ENCODE measurements at places on chromosomes 12 and 14.
A peak's percentile ranks its signal among the peaks of the same experiment; 100 is the strongest.

DNA sequence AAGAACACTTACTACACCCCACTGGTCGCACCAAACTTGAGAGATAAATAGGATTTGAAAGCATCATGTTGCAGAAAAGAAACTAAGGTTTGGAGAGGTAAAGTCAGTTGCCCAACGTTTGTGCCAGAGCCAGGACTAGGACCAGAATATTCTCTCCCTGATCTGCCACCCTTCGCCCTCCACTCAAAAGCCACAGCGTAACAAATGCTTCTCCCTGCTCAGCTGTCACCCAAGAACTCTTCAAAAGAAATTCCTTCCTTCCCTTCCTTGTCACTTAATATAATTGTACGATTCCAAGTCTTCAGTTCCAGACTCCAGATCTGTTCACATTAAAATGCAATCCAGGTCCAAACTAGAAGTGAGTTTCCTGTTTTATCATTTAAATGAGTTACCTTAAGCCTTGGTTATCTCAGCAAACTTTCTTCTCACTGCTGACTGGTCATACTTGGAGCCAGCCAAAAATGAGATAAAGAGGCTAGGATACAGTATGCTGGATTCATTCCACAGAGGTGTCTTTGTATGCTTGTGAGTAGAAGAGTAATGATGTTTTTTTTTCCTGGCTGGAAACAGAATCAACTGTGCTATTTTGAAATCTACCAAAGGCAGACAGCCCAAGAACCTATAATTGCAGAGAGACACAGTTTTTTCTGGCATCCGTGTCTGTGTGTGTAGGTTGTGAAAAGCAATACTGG is 12.8 kb upstream of the PPFIBP1 start:
- no peak for DNase-seq

DNA sequence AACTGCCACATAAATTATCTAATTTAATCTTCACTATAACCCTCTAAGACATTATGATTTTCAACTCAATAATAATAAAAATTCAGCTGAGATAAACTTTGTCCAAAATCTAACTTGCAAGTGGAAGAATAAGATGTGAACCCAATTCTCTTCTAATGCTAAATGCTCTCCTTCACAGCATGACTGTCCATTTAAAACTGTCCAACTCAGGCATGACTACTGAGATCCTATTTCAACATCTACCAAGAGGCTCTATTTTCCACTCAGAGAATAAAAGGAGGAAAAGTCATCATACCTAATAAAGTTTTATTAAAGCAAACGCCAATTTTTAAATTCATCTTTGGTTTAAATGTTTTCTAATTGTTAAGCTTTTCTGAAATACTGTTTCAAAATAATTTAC is 183.6 kb downstream of the MED13L start:
- DNase-seq, result no peak

DNA sequence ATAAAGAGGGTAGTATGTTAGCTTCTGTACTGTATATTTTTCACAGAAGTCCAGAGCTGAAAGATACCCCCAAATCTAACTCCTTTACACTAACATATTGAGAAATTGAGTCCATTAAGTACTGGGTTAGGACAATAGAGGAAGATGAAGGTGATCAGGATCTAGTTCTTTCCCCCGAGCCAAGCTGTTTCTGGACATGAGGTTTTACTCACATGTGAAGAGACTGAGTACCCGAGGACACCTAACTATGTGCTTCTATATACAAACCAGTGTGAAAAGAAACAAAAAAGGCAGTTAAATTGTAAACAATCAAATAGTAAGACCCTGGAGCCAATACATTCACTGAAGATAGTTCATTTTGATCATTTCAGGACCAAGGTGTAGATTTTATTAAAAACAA is 3.8 kb upstream of the TRHDE start:
- DNase-seq, result no peak

GRCh38 chr12:107780298-107780697 is 5.8 kb downstream of the ASCL4 start:
- no peak for DNase-seq

- DNase-seq, result no peak
These were observed 15.4 kb upstream of the PLEKHG3 start for GRCh38 chr14:64688811-64689281.

DNA sequence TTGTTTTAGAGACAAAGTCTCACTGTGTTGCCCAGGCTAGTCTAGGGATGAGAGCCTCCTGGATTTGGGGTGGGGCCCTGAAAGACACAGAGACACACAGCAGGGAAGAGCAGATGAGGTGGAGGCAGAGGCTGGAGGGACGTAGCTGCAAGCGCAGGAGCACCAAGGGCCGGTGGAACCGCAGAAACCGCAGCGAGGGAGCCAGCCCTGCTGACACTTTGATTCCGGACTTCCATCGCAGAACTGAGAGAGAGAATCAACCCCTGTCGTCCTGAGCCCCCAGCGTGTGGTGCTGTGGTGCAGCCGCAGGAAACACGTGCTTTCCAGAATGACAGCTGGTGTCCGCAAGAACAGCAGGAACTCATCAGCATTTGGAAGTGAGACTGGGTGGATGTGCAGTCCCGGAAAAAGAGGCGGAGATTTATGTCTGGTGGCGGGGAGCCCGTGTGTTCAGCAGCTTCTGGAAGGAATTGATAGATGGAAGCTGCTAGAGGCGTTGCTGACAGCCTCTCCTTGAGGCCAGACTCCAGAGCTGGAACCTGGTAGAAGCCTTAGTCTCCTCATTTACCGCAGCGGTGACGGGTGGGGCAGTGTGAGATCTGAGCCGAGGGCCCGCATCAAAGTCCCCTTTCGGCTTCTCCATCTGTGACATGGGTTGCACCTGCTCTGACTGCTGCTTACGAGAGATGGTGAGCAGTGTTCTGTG is 21.9 kb upstream of the KLC1 start:
- peak; percentile 70 for DNase-seq

DNA sequence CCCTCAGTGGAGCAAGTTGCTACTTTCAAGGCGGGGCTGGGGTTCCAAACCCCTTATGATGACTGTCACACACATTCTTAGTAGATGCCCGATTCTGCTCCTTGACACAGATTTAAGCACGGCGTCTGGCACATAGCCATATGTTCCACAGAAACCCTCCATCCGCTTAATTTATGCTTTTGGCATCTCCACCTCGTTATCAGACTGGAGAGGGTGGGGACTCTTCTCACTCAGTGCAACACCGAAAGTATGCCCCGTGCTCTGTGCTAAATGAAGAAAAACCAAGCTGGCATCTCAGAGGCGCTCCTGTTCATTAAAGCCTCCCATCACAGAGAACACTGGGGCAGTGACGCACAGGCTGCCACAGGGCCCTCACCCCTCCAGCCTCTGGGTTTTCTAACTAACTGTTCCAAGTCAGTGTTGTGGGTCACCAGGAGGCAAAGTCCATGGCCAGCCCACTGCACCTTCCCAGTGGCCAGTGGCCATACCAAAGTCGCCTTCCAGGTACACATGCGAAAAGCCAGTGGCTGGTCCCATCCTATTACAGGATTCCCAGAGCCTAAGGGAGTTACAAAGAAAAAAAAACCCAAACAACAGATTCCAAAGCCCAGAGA is 27.3 kb downstream of the CCDC88C start:
- no peak for DNase-seq

DNA sequence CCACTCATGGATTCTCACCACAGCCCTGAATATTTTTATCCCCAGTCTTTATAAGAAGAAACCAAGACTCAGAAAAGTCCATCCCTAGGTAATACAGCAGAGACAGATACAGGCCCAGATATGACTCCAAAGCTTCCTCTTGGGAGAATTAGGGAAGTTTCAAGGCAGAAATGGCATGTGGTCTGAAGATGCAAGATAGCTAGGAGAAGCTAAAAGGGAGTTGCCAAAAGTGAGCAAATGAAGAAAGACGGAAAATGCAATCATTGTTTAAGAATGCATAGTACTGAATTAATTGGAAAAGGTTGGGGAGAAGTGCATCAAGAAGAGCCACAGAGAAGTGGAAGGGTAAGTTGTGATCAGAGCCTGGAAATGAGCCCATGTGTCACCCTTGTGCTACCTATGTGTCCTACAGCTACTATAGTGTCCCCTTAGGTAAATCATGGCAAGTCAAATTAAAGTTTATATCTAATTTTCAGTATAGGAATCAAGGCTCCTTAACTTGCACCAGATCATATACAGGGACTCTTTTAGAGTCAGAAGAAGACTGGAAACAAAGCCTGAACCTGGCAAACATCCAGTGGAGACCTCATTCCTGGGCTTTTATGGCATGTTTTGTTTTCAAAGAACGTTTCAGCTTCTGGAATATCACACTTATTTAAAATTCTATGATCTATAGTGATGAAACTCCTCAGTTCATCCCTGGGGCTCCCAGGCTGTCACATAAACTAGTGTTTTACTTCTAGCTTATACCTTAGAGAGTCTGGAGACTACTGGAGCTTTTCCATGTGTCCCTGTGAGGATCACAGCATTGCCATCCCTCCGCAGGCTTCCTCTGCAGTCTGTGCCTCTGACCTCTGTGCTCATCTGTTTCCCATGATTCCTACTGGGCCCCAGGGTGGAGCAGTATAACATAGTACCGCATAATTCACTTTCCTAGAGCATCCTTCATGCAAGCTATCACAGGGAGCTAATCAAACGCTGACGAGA is 189.0 kb upstream of the CDKN3 start:
- no peak for DNase-seq

- DNase-seq, result no peak
These were observed 56.9 kb downstream of the AMN start for GRCh38 chr14:102979406-102979805.

- DNase-seq, result no peak
These were observed 46.2 kb downstream of the C14orf132 start for GRCh38 chr14:96085369-96085768.

- DNase-seq, result no peak
These were observed 380.4 kb upstream of the CCDC196 start for GRCh38 chr14:66105815-66106214.

- DNase-seq, result no peak
These were observed 18.8 kb upstream of the PIP4K2C start for GRCh38 chr12:57571926-57572762.

DNA sequence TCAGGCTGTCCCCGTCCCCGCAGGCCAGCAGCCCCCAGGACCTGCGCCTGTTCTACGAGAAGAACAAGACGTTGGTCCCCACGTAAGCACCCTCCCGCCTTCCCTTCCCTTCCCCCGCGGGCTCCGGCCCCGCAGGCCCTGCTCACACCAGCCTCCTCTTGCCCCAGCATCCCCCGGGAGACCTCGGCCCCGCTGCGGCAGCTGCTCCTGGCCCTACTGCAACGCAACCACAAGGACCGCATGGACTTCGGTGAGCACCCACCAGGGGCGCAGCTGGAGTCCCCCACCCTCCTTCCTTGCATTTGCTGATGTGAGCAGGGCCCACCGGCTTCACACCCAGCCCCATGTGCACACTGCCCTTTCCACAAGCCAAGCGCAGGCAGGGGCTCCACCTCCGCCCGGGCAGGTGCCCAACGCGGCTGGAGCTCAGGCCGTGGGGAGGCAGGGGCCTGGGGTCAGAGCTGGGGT is 15.4 kb downstream of the ULK1 start:
- no peak for DNase-seq

- DNase-seq, result no peak
These were observed 316.8 kb downstream of the PAWR start for GRCh38 chr12:79373896-79374499.

- DNase-seq, result no peak
These were observed 991.4 kb downstream of the NRXN3 start for GRCh38 chr14:79161571-79161970.

DNA sequence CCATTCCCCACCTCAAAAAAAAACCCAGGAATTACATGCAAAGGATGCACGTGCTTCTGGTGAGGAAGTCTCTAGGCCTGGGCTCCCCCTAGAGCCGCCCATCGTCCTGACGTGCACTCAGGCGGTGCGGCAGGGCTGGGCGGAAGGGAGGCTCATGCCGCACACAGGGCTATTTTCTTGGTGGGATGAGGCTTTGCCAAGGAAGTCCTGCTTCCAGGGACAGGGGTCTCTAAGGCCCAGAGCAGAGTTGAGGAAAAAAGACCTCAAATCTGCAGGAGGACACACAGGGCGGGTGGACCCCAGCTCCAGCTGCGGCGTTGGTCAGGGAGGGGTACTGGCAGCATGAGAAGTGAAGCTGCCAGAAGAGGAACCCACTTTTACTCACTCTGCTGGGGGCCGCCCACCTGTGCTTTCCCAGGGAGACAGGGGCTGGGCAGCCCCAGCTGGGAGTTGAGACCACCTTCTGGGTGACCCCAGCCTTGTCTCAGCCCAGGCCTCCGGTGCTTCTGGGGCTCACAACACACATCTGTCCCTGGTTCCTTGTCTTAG is 4.2 kb downstream of the RHOF start:
- no peak for DNase-seq

DNA sequence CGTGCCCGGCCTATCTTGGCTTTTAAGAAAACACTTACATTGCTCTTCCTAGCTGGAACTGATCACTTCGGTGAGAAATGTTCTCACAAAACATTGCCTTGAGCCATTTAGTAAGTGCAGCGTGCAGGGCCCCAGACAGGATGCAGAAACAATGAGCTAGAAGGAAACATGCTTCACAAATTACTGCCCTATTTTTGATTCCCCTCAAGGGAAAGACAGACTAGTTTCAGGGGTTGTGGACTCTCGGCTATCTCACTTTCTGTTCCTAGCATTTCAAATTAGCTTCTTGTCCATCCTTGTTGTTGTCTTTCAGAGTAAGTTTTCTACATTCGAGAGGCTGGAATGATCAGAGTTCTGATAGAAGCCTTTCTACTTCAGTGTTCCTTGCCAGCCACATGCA is 21.6 kb downstream of the TGFB3 start:
- no peak for DNase-seq

- no peak for DNase-seq
These were observed 7.8 kb upstream of the TBPL2 start for GRCh38 chr14:55448141-55448614.

DNA sequence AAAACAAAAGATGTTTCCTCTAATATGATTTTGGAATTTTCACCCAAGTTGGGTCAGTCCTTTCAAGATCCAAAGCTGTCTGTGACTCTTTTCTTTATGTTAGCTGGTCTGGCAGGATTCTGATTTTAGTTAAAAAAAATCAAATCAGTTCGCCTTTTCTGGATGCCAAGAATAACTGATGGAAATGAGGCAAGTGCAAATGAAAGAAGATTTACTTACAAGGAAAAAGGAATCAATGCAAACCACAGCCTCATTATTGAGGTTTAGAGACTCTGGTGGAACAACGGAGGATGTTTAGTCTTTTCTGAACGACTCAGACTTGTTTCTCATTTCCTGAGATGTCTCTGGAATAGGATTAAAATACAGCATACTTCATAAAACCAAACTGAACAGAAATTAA is 117.0 kb upstream of the DYRK2 start:
- DNase-seq, result no peak

DNA sequence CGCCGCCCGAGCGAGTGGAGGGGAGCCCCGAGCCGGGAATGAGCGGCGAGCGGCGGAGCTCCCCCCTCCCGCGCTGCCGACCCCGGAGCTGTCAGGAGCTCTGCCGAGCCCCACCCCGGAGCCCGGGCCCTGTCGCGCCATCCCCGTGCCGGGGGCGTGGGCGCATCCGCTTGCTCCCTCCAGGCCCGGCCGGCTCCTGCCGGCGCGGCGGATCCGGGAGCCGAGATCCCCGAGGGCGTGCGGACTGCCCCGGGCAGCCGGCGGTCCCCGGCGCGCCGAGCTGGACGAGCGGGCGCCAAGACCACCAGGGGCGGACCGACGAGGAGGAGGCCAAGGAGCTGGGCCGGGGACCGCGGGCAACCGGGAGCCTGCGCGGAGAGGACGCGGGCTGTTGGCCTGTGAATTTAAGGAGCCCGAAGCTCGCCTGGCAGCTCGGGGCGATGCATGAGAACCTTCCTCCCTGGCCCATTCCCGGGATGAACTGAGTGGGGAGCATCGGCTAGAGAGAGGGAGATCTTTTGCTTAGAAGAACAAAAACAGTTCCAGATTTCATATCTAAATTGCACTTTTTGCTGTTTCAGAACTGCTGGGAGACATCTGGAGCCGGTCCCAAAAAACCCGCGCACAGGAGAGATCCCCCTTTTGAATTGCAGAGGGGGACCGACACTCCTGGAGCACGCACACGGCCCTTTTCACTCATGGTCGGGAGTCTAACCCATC is 2.0 kb downstream of the PTHLH start:
- DNase-seq, result no peak
